ENCODE measurements at places on chromosomes 1 and 21.

DNA sequence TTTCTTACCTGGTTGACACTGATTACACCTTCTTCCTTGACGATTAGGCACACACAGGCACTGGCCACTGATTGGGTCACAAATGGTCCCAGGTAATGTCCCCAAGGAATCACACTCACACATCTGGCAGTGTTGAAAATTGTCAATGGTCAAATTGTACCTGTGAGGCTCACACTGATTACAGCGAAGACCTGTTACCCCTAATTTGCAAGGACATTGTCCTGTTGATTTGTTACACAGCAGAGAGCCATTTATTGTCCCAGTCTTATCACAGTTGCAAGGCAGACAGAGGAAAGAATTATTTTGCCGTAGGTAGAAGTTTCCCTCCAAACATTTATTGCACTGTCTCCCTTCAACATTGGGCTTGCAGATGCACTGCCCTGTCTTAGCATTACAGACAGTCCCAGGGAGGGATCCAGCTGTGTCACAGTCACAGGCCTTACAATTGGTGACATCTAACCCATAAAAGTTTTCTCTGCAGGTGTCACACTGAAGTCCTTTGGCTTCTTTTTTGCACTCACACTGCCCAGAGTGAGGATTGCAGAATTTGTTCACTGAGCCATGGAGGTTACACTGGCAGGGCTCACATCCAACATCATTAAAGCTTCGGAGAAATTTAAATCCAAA is 176.6 kb downstream of the USH2A start:
- DNase-seq: no peak

GRCh38 chr1:190102757-190103326 is 374.8 kb downstream of the BRINP3 start:
- DNase-seq: no peak

DNA sequence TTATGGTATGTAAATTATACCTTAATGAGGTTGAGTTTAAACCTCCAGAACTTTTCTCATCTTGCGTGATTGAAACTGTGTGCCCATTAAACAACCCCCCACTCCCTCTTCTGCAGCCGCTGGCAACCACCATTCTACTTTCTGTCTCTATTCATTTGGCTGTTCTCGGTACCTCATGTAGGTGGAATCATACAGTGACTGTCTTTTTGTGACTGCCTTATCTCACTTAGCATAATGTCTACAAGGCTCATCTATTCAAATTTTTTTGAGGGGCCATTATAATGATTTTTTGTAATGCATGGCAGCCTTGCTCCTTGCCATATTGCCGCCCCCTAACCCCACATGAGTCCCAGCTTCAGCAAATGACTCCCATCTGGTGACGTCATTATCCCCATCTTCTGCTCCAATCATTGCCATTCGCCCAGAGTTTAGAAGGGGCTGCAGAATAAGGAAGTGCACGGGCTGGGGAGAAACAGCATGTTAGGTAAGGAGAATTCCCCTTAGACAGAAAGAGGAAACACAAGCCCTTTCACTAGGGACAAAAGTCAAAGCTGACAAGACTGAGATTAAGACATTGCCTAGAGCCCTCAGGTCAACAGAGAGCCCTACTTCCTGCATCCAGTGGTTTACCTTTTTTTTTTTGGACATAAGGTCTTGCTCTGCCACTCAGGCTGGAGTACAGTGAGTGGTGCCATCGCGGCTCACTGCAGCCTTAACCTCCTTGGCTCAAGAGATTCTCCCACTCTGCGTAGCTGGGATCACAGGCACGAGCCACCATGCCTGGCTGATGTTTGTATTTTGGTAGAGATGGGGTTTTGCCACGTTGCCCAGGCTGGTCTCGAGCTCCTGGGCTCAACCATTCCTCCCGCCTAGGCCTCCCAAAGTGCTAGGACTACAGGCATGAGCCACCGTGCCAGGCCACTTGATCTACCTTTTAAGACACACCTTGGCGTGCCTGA is 78.4 kb upstream of the ERRFI1 start:
- DNase-seq: no peak

DNA sequence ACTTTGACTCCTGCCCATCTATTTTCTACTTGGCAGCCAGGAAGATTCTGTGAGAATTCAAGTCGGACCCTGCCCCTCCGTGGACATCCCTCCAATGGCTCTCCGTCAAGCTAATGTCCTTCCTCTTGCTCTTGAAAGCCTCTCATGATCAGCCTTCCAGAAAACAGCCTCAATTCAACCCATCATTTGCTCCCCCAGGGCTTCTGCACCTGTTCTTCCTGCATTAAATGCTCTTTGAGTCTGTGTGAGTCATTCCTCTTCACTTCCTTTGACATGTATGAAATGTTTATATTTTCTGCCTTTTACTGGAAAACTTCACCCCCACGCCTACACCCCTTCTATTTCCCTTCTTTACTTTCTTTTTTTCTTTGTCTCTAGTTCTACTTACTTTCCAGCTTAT is 734.1 kb upstream of the ZP4 start:
- no peak for DNase-seq

DNA sequence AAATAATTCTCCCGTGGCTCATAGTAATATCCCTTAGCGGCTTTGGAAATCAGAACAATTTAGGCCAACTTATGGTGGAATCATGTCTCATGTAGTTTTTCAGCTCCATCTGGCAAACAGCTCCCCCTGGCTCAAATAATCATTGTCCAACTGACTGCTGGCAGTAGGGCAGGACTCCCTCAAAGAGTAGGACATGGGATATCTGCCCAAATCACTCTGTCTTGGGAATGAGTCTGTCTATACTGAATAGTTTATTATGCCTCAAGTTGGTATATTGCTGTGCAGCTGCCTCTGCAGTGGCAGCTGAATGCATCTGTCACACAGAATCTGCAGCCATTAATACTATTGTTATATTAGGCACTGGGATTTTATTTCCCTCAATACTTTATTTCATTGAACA is 255.7 kb downstream of the COL11A1 start:
- no peak for DNase-seq

DNA sequence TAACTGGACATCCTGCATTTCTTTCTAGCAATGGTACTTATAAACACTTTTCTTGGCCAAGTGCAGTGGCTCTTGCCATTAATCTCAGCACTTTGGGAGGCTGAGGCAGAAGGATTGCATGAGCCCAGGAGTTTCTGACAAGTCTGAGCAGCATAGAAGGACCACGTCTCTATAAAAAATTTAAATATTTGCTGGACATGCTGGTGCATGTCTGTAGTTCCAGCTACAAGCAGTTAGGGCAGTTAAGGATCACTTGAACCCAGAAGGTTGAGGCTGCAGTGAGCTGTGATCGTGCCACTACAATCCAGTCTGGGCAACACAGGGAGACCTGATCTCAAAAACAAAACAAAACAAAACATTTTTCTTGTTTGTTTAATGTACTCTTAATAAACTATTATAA is 434.0 kb downstream of the PLA2G4A start:
- DNase-seq: no peak

DNA sequence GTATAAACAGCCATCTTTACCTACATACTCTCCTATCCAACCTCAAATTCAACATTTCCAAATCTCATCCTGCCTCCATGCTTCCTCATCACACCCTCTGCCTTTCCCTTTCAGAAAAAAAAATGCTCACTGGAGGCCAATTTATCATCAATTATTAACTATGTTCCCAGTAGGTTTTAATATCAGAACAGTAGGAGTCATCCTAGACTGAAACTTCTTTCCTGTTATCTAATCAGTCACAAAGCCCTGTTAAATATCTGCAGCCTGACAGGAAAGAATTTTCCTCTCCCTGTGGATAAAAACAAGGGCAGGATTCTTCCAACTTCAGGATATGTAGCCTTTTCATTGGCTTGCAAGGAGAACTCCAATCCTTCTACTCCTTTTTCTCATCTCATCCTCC is 28.4 kb downstream of the EGLN1 start:
- DNase-seq: no peak

- DNase-seq: no peak
These were observed 34.0 kb downstream of the MX1 start for GRCh38 chr21:41459884-41460534.

DNA sequence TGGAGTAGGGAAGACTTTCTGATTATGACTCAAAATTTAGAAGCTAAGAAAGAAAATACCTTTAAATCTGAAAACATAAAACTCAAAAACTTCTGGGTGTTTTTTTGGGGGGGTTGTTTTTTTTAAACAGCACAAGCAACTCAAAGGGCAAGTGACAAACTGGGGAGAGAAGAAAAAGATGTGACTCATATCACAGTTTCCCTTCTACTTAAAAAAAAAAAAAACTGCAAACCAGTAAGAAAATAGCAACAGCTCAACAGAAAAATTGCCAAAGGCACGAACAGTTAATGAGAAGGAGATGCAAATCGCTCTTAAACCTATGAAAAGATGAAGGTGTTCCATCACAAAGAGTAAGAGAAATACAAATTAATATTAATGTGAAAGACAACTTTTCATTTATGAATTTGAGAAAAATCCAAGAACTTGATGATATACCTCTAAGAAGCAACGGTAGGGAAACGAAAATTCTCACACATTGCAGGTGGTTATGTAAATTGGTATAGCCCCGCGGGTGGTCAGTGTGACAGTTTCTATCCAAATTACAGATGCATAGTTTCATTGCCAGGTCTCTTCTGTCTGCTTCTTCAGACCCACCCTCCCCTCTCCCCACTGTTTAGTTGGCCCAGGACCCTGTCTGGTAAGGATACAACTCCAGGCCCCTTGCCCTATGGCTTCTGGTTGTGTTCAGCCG is 9.0 kb downstream of the IFNAR2 start:
- no peak for DNase-seq

DNA sequence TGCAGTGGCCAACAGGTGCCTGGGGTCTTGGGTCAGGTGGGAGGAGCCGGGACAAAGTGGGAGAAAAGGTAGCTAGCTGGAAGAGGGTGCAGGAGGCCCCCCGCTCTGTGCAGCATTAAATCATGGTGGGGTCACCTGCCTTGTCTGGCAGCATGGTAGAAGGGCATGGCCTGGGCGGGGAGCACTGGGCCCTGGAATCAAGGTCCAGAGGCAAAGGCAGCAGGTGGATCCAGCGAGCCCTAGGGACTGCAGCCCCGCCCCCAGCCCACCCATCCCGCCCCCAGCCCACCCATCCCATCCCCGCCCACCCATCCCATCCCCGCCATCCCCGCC is 16.7 kb upstream of the TTLL10 start:
- DNase-seq: no peak

- no peak for DNase-seq
These were observed 7.6 kb downstream of the MAN1C1 start for GRCh38 chr1:25624156-25624555.

GRCh38 chr1:109490029-109490933 is 3.6 kb upstream of the CYB561D1 start:
- peak; percentile 21 for DNase-seq

DNA sequence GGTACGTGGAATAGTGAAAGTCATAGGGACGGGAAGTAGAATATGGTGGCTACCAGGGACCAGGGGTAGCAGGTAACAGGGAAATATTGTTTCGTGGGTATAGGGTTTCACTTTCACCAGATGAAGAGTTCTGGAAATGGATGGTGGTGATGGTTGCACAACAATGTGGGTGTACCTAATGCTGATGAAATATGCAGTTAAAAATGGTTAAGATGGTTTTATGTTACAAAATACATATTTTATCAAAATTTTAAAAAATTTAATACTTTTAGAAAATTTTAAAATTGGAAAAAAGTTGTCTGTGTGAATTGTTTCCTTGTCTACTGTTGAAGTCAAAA is 55.5 kb upstream of the TLR5 start:
- no peak for DNase-seq

- DNase-seq: no peak
These were observed 228.4 kb upstream of the COA6 start for GRCh38 chr1:234144901-234145300.

GRCh38 chr1:180026556-180026955 is 71.9 kb downstream of the CEP350 start:
- DNase-seq: no peak

DNA sequence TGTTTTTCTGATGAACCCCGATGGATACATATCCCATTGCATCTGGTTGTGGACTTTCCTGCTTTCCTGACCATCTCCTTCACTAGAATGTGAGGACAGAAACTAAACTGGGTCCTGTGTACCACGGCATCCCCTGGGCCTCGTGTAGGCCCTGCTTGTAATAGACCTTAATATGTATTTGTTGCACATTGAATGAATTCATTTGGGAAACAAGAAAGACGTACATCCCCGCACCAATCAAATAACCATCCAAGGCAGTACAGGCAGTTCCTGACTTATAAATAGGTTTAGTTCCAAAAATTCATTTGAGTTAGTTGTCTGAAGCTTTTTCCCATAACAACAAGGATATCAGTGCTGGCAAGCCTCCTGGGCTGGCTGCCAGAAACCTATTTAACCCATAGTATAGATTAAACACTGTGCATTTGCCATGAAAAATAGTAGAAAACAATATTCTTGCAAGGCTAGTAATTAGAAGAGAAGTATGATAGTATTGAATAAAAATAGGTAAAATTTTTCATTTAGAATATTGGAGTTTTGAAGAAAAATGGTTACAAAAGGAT is 81.8 kb upstream of the CD34 start:
- no peak for DNase-seq

DNA sequence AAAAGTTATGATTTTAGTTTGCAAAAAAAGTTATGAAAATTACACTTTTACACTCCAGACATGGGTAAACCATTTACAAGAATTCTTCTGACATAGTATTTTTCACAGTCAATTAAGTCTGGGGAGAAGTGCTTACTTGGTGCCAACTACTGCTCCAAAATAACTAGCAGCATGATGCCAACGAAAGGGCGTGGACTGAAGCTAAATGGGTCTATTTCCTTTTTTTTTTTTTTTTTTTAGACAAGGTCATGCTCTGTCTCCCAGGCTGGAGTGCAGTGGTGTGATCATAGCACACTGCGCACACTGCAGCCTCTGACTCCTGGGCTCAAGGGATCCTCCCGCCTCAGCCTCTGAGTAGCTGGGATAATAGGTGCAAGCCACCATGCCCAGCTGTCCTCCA is 43.2 kb downstream of the FMO4 start:
- DNase-seq: no peak

- no peak for DNase-seq
These were observed 316.7 kb downstream of the CHRM3 start for GRCh38 chr1:239703075-239703474.

DNA sequence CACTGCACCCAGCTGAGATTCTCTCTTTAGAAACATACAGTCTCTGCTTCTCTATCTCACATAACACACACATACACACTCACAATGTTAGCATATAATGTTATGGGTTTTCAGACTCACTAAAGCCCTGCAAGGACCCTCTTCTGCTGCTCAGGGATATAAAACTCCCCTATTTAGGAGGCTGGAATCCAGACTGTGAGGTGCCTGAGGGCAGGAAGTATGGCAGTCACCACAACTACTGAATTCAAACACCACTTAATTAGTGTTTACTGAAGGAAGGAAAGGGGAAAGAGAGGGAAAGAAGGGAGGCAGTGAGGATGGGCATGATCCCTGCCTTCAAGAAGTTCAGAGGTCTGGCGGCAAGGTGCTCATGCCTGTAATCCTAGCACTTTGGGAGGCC is 7.8 kb upstream of the CDK18 start:
- no peak for DNase-seq

DNA sequence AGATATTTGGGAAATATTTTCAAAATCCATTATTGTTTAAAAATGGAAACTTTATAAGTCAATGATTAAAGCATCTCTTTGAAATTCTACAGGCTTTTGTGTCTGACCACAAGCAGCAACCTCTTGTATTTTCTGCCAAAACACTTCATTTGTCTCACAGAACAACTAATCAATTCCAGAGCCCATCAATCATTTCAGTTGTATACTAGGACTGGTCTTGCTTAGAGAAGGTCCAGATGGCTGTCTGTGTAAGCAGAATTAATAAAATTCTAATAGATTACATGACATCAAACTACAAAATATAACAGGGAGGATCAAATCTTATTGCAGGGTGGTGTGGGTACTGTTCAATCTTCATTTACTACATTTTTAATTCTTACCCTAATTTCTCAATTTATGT is 76.4 kb downstream of the ACBD6 start:
- DNase-seq: no peak

All from fibroblast of skin of left biceps (primary cell).